ENCODE measurements at places on chromosomes 3 and 15.

DNA sequence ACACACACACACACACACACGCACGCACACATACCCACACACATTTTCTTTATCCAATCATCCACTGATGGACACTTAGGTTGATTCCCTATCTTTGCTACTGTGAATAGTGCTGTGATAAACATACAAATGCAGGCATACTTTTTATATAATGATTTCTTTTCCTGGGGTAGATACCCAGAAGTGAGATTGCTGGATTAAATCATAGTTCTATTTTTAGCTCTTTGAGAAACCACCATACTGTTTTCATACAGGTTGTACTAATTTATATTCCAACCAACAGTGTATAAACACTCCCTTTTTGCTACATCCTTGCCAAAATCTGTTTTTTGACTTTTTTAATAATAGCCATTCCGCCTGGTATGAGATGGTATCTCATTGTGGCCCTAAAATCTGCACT, 94.5 kb upstream of the GK5 start:
- no peak for DNase-seq

DNA sequence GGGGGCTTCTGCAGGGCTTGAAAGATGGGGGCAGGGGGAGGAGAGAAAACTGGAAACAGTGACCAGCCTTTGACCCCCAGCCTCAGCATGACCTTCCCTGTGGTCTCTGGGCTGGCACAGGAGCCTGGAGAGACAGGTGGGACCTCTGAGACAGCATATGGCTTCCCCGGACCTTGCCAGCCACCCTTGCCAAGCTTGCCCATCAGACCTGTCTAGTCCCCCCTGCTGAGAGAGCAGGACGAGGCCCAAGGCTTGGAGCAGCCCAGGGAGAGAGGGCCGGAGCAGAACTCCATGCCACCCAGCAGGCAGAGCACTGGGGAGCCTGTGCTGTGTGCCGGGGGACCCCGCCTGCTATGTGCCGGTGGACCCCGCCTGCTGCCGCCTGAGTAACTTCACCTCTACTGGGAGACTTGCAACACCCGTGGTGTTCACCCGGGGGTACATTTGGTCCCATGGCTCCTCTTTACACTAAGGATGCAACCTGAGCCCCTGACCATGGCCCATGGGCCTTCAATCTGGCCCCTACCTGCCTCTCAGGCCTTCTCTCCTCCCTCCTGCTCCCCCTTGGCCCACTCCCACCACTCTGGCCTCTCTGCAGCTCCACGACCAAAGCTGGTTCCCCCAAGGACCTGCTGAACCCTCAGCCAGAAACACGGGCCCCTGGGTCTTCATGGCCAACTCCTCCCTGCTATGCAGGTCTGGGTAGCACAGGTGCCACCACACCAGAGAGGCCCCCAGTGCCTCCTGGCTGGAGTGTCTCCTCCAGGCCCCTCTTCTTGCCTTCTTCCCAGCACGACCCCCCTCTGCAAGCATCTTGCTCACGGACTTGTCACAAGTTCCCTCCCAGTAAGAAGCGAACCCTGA, 21.1 kb upstream of the SLC41A3 start:
- no peak for DNase-seq

DNA sequence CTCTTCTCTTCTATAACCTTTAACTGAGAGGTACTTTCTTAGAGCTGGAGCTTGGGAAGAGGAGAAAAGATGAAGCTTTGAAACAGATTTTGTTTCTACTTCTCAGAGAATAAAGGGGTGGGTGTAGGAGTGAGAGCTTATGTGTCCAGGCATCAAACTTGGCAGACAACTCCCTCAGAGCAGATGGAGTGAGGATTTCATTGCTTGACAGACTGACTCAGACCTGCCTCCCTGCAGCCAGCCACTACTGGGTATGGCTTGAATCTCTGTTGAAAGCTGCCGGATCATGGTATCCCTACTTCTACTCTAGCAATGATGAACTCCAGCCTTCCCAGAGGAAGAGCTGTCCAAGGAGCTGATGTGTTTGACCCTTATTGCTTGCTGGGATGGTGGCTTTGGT, 36.7 kb downstream of the SYN2 start:
- DNase-seq = no peak

DNA sequence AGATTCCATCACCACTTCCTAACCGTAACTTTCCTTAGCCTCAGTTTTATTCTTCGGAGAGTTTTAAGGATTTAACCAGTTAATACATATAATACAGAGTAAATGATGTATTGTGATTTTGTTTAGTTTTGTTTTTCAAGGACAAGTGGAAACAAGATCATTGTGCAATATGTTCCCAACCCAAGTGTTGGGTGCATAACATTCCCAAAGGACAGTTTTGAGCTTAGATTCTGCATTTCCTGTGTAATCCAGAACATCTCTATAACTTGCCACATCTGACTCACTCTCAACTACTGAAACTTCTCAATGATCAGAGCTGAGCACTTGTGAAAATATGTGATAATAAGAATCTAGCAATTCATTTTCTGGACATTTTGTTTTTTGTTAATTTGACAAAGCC, 466.1 kb upstream of the PPP2R3A start:
- no peak for DNase-seq

- no peak for DNase-seq
Observed at GRCh38 chr15:41233367-41233771, 2.3 kb downstream of the CHP1 start.

- DNase-seq = no peak
Observed at GRCh38 chr3:158953131-158953530, 151.3 kb downstream of the MFSD1 start.

GRCh38 chr15:88799341-88799740, 3.9 kb upstream of the ACAN start:
- no peak for DNase-seq

- no peak for DNase-seq
Observed at GRCh38 chr3:149858911-149859310, 45.9 kb downstream of the RNF13 start.

GRCh38 chr3:35966629-35967464, 327.5 kb downstream of the ARPP21 start:
- no peak for DNase-seq

- DNase-seq = no peak
Observed at GRCh38 chr3:128432301-128432970, 34.3 kb downstream of the DNAJB8 start.

GRCh38 chr3:78368636-78369345, 1328.9 kb downstream of the ROBO2 start:
- DNase-seq = no peak

- no peak for DNase-seq
Observed at GRCh38 chr3:116939091-116939490, 229.5 kb downstream of the TUSC7 start.

GRCh38 chr15:26772154-26773066, at the start of gene GABRB3:
TSS of gene GABRB3 (minus strand) at chr15:26773066.
- no peak for DNase-seq

- peak; percentile 48 for DNase-seq
Observed at GRCh38 chr15:82647045-82647834, at the start of gene CPEB1. TSS of gene CPEB1 (minus strand) at chr15:82647363. CDS start at chr15:82628459, 18,904 bp downstream.

DNA sequence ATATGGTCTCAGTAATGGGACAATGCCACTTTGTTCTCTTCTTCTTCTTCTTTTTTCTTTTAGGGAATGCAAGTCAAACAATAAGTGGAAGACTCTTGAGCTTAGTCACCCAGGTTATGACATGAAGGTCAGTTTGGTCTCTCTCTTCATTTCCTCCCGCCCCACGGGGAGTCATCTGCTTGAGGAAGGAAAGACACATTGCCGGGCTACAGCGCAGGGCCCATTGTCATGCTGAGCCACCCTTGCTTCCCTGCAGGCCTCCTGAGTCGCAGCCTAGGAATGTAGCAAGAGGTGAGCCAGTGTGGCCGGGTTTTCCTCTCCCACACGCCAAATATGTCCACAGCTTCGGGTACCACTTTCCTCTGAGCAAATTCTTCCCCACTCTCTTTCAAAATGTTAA, 47.6 kb downstream of the RAP2B start:
- no peak for DNase-seq

DNA sequence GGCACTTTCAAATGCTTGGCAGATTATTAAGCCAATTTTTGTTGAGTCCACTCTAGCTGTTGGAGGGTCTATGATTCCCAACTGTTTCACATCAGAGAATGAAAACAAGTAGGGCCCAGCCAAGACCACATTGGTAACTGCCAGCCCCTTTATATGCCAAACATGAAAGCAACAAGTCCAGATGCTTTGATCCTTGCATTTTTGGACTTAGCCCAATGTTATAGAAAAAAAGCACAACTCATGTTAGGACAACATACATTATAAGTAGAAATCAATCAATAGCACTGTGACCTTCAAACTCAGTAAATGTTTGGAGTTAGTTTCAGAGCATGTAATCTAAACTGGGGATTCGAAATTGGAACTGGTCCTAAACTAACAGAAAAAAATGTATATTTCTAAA, 674.7 kb downstream of the MECOM start:
- no peak for DNase-seq

DNA sequence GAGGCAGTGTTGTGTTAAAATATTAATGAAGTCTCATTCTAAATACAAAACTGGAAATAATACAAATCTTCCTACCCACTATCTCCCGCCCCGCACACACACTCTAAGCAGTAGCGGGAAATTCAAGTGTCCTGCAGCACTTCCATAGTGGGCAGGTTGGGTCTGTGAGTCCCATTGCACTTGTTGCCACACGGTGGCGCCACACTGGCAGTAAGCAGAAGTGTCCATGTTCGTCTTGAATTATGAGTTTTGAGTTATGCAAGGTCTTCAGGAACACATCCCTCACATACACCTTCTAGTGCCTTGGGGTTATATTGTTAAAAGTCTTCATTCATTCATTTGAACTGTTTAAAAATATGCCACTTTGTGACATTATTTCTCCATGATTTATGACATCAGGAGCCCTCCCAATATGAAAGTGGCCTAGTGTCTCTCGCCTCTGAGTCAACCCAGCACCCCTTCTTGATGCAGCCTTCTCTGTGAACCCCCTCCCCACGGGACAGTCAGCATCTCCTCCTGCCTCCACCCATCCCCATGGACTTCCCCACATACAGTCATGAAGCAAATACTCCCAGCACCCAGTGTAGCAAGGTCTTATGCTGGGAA, 17.6 kb upstream of the CCDC174 start:
- DNase-seq = peak; percentile 3

Measured in stimulated activated CD4-positive, alpha-beta T cell treated with anti-CD3 and anti-CD28 coated beads, TNF-alpha, amount 100 ng/mL, for 1 hour (primary cell).